ENCODE measurements at places on chromosomes 3 and 15.

DNA sequence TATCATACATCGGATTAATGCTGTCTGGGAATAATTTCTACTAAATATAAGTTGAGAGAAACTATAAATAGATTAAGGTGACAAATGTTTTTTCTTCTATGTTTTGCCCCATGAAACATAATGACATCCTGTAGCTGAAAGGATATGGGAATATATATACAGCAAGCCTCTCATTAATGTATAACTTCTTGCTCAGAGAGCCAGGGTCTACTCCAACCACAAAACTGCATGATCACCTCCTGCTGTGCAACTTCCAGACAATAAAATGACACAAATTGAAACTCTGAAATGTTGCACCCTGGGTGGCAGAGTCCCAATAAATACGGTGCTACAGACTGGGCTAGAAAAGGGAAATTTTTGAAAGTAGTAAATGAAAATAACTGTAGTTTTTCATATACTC is 571.9 kb upstream of the CBLB start:
- DNase-seq = no peak

- no peak for DNase-seq
These were observed 304.5 kb upstream of the ROPN1 start for GRCh38 chr3:124296406-124296805.

DNA sequence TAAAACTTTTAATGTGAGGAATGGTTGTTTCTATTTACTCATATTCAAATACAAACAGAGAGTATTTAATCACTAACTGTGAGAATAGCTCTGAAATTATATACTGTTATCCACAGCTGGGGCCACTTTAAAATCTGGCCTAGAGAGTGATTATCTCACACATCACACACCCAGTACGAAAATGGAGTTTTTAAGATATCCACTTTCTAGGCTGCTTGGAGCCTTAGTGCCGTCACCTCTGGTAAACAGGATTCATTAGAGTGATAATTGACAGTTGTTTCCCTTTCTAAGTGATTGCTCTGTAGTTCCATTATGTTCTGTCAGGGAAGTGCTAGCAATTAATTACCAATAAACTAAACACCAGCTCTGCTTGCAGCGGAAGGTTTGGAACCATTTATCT is 942.4 kb downstream of the FHIT start:
- no peak for DNase-seq

DNA sequence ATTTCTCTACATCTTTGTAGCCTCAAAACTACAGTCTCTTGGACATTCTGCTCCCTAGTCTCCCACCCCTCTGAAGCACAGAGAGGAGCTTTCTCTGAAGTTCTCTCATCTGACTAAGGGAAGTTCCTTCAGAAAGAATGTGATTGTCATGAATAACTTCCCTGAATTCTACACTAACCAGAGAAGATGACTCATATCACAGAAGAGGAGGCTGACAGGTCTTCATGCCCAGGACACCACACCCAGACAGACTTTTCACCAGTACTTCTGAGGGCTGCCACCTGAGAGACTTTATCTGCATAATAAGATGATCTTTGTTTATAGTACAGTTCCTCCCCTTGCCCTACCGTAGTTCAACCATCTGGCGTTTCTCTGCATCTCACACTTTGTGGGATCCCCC is 52.8 kb downstream of the CDIN1 start:
- DNase-seq = peak; percentile 48

DNA sequence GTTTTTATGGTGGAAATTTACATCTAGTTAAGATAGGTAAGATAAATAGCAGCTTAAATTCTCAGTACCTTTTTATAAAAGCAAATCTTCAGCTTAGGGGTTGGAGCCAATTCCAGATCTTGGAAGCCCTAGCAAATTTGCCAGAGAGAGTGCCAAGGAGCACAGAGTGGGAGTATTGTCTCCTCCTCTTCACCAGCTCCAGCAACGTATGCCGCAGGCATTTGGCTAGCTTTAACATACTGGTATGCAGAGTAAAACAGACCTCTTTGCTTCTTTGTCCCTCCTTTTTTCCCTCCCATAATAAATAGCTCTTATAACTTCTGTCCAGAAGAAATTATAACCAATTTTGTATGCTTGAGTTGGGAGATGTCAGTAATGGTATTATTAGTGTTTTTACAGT is 140.4 kb downstream of the DIPK2A start:
- DNase-seq = no peak

- no peak for DNase-seq
These were observed 31.5 kb upstream of the VEPH1 start for GRCh38 chr3:157534725-157535161.

DNA sequence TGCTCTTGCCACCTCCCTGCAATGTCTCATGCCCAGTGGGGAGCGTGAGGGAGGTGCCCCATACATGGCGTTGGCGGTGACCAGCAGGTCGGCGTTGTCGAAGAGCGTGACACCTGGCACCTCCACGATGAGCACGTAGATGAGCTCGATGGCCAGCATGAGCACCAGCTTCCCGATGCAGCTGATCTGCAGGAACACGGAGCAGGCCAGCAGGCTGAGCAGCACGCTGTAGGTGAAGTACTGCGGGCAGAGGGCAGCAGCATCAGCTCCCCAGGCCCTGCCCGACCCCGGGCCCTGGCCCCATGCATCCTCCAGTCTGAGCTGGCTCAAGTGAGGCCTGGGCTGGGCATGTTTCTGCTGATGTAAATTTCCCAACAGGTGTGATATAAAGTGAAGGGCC is 98.3 kb downstream of the SEC22A start:
- no peak for DNase-seq

DNA sequence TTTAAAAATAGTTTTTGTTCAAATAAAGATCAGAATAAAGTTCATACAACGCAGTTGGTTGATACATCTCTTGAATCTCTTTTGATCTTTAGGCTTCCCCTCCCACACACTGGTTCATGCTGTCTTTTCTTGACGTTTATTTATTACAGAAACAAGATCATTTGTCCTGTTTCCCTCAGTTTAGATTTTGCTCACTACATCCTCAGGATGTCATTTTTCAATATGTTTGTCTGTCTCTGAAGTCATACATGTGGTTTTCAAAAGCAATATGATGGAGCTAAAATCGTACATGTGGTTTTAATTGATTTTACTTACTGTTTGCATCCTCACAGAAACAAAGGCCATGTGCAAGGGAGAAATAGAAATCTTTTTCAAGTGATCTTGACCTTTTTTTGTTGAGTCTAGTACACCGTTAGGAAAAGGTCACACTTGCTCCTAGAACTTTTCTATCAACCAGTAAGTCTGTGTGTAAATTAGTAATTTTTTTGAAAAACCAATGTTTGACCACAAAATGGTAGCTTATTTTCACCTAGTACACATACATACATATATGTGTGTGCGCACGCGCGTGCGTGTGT is 63.7 kb upstream of the SENP5 start:
- DNase-seq = no peak

DNA sequence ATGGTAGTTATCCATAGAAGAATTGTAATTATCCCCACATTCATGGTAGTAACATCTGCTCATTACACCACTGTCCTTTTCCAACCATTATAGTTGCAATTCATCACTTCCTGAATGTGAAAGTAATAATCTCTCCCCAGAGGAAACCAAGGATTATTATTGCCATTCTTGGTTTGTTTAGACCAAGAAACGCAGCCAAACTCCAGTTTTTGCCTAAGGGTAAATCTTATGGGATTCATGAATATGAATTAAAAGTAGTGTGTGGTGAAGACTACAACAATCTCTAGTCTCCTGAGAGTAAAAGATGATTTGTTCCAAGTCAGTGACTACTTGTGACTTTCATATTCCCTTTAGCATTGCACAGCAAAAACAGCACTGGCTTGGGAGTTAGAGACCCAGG is 45.7 kb upstream of the ABI3BP start:
- DNase-seq = no peak

DNA sequence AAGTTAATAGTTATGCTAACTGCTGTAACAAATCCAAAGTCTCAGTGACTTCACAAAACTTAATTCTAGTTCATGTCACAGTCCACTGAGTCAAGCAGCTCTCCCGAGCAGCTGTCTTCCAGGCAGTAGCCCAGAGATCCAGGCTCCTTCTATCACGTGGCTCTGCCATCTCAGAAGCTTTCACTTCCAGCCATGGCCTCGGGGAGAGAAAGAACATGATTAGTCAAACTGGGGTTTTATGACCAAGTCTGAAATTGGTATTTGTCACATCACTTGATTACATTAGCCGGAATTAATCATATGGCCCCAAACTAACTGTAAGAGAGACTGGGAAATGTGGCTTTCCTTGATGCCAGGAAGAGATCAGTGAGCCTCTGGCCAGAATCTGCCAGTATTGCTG is 70.2 kb upstream of the DGKG start:
- DNase-seq = no peak

DNA sequence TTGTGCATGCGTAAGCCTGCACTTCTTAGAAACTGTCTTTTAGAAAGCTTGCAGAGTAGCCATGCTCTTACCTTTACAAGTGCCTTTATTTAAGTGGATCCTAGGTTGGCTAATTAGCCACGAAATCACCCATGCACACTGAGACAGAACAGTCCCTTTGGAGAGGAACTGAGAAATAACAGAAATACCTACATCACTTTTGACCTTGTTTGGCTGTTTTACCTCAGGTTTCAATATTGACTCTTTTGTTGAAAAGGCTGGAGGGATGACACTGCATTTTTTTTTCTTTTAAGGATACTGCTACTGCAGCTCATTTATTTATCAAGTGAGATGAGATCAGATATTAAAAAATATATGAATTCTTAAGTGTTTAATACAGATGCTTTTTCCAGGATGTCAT is 155.6 kb upstream of the GOLIM4 start:
- no peak for DNase-seq

DNA sequence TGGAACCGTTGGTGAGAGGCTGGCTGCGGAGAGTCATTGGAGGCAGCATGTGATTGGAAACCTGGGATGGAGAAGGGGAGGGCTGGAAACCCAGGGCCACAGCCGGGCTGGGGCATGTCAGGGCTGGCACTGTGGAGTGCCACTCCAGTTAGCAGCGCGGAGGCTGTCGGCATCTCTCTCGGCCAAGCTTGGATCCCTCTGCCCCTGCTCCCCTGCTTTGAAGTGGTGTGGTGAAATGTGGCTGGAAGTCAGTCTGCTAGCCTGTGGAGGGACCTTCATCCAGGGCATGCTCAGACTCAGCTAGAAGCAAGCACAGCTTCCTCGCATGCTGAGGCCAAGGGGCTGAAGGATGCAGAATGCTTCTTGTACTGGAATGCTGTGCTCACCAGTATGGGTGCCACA is 13.5 kb downstream of the SLCO3A1 start:
- DNase-seq = no peak

DNA sequence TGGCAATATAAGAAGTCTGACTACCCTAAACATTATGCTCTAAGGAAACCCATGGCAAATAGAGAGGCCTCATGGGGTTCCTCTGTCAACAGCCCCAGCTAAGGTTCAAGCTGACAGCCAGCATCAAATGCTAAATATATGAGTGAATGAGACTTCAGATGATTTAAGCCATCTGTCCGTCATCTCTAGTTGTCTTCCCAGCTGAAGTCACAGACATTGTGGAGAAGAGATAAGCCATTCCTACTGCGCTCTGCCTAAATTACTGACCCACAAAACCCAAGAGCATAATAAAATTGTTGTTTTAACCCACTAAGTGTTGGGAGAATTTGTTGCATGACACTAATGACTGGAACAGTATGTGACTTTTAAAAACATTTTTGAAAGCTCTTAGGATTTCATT is 87.3 kb upstream of the IGSF10 start:
- DNase-seq = no peak

GRCh38 chr15:43735416-43735815 is 10.8 kb upstream of the PDIA3 start:
- no peak for DNase-seq

DNA sequence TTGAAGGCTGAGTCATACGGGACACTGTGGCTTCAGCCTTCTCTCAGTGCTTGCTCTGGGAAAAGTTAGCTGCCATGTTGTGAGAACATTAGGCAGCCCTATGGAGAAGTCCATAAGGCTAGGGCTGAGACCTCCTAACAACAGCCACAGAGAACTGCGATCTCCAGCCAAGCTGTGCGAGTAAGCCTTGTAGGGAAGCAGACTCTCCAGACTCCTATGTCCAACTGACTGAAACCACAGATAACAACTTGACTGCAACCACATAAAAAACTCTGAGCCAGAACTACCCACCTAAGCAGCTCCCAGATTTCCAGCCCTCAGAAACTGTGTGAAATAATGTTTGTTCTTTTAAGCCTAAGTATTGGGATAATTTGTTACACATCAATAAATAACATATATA is 40.7 kb downstream of the DENND6A start:
- no peak for DNase-seq

- DNase-seq = no peak
These were observed 59.2 kb downstream of the GPR176 start for GRCh38 chr15:39860871-39861270.

DNA sequence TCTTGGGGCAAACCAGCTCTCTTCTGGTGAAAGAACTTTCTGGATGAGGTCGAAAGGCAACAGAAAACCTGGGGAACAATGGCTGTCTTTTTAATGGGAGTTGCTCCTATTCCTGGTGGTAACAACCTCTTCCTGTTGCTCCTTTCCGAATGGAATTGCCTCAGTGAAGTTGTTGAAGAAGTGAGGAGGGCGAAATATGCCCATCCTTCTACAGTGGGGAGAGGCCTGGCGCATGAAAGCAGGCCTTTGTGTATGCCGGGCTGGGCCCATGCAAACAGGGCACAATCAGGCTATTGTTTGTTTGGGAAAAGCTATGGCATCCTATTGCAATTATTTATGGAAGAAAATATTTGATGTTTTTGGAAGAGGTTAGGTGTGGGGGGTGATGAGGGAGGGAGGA is 166.9 kb downstream of the IGF1R start:
- no peak for DNase-seq

DNA sequence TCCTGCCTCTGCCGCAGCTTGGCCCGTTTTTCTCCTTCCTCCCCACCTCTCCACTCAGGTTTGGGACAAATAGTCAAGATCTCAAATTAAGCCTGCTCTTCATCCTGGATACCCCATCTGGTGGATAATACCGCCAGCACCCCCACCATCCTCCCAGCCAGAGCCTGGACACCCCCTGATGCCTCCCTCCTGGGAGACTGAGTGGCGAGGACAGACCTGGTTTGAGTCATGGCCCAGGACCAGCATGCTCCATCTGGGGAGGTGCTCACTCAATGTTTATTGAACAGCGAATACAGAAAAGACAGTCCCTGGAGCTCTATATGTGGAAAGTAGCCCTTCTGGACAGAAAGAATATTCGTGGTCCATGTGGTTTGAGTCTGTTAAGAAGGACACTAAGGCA is 23.3 kb downstream of the CTSH start:
- DNase-seq = no peak

GRCh38 chr15:79265167-79265566 is 17.4 kb upstream of the ANKRD34C start:
- DNase-seq = no peak

GRCh38 chr3:40608091-40608490 is 83.3 kb downstream of the ZNF621 start:
- no peak for DNase-seq

Measured in HS-5 (cell line).